Tibial artery (tissue), 4 donors: ENCODE measurements at places on chromosomes 4 and X.

GRCh38 chrX:119503484-119503861 lies 35.2 kb downstream of the SLC25A5 start:
- H3K36me3 ChIP-seq: no peaks in the 10 kb centered on the region
- H3K4me1 ChIP-seq: no peaks in the 10 kb centered on the region
- H3K27me3 ChIP-seq: no peaks in the 10 kb centered on the region
- peak overlapping the region; percentile 80 for H3K27ac ChIP-seq

GRCh38 chrX:12950851-12951594 lies 23.9 kb upstream of the TMSB4X start:
- H3K36me3 ChIP-seq: no peaks in the 10 kb centered on the region
- peak overlapping the region; percentile 68 for H3K27ac ChIP-seq
- DNase-seq: no peak
- no peaks in the 10 kb centered on the region for H3K27me3 ChIP-seq
- H3K4me3 ChIP-seq: no peak overlapping the region
- peaks cover 15% of the 10 kb centered on the region for H3K4me1 ChIP-seq

- H3K27me3 ChIP-seq: no peaks in the 10 kb centered on the region
- H3K36me3 ChIP-seq: no peaks in the 10 kb centered on the region
- no peaks in the 10 kb centered on the region for H3K4me1 ChIP-seq
- H3K27ac ChIP-seq: no peak overlapping the region
- no peak overlapping the region for H3K4me3 ChIP-seq
Measured at GRCh38 chrX:109264878-109265277, 217.0 kb downstream of the GUCY2F start.

DNA sequence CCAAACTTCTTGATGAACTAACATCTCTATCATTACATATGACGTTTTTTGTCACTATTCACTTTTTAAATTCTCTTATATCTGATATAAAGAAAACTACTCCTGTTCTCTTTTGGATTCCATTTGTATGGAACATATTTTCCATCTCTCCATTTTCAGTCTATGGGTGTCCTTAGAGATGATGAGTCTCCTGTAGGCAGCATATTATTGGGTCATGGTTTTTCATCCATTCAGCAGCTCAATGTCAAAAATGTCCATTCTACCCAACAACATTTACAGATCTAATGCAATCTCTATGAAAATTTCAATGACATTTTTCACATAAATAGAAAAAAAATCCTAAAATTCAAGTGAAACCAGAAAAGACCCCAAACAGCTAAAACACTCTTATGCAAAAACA lies 60.3 kb downstream of the BRWD3 start:
- DNase-seq: no peak
- H3K27me3 ChIP-seq: no peaks in the 10 kb centered on the region
- H3K36me3 ChIP-seq: no peaks in the 10 kb centered on the region
- H3K4me3 ChIP-seq: no peak overlapping the region
- H3K27ac ChIP-seq: no peak overlapping the region

GRCh38 chr4:108926061-108926460 lies 163.2 kb upstream of the ETNPPL start:
- H3K4me3 ChIP-seq: no peak overlapping the region
- H3K4me1 ChIP-seq: no peaks in the 10 kb centered on the region
- no peak for DNase-seq
- H3K27ac ChIP-seq: no peak overlapping the region
- H3K27me3 ChIP-seq: no peaks in the 10 kb centered on the region

GRCh38 chrX:41332408-41333002 lies 1.5 kb upstream of the DDX3X start:
- peak overlapping the region; percentile 100 for H3K27ac ChIP-seq
- DNase-seq: no peak
- H3K27me3 ChIP-seq: no peaks in the 10 kb centered on the region
- no peaks in the 10 kb centered on the region for H3K4me1 ChIP-seq

- no peak for DNase-seq
- no peak overlapping the region for H3K4me3 ChIP-seq
- no peaks in the 10 kb centered on the region for H3K36me3 ChIP-seq
- H3K4me1 ChIP-seq: no peaks in the 10 kb centered on the region
Measured at GRCh38 chr4:66589183-66589582, 918.9 kb upstream of the EPHA5 start.
